ENCODE measurements at places on chromosomes 2 and 18.

DNA sequence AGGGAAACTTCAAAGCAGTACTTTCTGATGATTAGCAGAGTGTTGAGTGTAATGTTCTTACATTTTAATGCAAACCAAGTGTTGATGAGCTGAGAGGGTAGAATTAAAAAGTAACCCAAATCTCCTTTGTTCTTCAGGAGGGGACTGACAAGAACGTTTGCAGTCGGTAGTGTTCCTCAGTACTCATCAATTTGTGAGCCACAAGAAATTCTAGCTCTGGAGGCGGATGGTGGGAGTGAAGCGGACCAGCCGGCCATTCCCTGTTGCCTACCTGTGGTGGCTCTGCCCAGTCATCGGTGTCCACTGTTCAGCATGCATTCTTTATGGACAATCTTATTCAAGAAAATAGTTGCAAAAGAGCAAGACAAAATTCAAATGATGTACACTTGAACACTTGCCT lies 438.6 kb upstream of the POU3F3 start:
- DNase-seq, result no peak

- DNase-seq, result peak; percentile 81
Measured at GRCh38 chr2:226995625-226996041, 159.8 kb downstream of the RHBDD1 start.

DNA sequence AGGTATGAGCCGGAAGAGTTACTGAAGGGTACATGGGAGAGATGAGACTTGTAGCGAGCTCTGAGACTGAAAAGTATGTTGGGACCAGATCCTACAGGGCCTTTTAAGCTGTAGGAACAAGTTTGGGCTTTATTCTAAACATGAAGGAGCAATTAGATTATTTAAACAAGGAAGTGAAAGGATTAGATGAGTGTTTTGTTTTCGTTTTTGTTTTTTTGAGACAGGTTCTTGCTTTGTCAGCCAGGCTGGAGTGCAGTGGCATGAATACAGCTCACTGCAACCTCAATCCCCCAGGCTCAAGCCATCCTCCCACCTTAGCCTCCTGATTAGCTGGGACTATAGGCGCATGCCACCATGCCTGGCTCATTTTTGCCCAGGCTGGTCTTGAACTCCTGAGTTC lies 110.7 kb downstream of the C1D start:
- DNase-seq, result no peak

DNA sequence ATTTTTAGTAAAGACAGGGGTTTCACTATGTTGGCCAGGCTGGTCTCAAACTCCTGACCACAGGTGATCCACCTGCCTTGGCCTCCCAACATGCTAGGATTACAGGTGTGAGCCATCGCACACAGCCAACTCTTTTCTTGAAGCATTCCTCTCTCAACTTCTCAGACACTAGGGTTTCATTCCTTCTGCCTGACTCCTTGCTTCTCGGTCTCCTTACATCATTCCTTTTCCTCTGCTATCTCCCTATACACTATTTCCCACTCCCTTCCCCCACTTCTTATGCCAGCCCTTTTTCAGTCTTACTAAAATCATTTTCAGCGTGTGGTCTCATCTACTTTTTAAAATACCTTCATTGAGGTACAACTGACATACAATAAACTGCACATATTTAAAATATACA lies 6.1 kb downstream of the SOS1 start:
- DNase-seq, result no peak

GRCh38 chr18:8194431-8194830 lies 414.8 kb upstream of the RAB12 start:
- no peak for DNase-seq

DNA sequence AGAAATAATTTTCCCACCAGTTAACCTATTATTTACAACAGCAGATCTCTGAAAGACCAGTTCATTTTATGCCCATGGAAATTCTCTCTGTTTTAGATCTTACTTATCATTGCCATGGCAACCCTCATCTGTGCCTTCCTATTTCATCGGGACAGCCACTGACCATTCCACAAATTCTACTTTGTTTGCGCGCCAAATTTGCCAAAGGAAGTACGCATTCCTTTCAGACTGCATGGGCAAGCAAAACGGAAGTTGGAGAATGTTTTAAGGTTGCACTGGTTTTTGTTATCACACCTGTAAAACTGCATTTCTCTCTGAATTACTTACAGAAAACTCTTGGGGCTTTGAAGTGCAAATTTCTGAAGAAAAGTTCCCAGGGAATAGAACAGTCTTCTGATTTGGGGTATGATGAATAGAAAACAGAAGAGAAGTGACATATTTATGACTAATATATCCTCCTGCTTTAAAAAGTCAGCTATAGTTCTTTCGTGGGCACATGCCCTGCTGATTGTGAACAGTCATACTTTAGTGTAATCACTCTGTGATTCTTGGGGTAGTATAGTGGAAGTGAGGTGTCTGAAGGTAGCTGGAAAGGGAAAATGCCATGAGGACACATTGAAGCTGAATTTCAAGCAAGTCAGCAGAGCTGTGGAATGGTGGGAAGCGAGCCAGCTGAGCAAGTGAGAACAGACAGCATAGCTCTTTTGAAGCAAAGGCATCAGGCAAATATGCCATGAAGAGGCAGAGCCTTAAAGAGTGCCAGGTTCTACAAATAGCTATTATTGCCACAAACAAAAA lies 20.9 kb downstream of the NETO1 start:
- DNase-seq, result no peak

DNA sequence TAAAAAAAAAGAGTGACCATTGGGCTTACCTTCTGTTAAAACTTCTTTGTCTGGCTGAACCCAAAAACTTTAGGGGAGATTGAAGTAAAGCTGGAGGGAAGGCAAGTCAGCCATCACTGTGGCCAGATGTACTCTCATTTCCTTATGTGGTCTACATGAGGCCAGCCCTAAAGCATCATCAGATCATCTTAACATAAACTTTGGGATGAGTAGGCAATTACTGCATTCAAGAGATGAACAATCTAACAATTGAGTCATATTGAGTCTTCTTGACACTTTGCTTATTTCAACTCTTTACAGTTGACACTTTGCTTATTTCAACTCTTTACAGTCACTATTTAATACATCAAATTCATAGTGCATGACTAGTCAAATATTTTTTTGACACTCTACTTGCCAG lies 155.6 kb downstream of the QPCT start:
- DNase-seq, result no peak

DNA sequence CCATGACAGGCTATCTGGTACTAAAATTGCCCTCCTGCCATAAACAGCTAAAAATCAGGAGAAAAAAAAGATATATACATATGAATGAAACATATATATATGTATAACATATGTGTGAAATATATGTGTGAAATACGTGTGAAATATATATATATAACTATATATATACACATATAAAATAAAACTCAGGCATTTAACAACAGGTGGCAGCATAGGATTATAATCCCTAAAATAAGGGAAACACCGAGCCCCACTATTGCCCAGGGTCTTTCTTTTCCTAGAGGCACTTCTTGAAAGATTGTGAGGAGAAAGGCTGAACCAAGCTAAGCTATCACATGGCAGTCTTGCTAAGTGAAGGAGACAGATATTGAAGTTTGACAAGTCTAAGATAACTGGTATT lies 65.9 kb upstream of the CYTIP start:
- DNase-seq, result no peak

- DNase-seq, result no peak
Measured at GRCh38 chr18:52333860-52334259, 6.1 kb upstream of the DCC start.

- DNase-seq, result peak; percentile 64
Measured at GRCh38 chr18:35478520-35479435, 19.0 kb downstream of the INO80C start.

DNA sequence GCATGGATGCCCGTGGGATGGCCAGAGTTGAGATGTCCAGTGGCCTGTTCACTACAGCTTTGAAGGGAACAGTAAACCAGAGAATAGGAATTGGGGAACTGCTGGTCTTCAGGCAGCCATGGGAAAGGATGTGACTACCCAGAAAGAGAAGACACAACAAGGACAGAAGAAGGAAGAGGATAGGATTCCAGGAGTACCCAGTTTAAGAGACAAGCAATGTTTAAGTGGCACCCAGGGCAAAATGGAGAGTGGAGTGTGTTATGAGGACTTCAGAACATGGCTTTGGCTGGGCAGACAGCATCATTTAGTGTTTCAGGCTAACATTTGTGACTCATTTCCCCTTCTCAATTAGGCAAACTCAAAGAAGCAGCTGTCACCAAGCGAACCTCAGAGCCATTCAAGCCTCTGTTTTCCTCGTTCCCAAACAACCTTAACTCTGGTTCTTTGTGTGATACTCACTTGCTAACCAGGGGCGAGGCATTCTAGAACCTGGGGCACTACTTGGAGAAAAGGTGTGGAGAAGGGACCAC lies 4.0 kb upstream of the FAM124B start:
- DNase-seq, result no peak

DNA sequence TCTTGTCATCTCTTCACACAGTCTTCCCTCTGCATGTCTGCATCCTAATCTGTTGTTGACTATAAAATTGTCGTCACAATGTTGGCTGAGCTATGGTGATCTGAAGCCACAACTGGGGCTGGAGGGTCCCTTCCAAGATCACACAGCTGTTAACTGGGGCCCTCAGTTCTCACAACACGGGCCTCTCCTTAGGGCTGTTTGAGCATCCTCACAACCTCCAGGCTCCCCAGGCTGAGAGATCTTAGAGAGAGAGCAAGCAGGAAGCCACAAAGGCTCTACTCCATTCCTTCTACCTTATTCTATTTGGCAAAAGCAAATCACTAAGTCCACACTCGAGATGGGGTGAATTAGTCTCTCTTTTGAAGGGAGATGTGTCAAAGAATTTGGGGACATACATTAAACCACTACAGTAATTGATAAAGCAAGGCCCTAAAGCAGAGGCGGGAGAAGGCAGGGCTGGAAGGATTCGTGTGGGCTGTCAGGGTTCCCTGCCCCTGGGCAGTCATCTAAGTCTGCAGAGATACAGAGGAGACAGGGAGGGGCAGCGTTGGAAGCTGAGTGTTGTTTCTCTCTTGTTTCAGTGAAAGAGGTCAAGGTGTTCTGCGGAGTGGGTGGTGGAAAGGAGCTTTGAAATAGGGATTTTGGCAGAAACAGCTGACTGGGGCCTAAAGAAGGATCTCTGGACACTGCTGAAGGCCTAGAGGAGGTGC lies 15.9 kb downstream of the MYO7B start:
- no peak for DNase-seq

DNA sequence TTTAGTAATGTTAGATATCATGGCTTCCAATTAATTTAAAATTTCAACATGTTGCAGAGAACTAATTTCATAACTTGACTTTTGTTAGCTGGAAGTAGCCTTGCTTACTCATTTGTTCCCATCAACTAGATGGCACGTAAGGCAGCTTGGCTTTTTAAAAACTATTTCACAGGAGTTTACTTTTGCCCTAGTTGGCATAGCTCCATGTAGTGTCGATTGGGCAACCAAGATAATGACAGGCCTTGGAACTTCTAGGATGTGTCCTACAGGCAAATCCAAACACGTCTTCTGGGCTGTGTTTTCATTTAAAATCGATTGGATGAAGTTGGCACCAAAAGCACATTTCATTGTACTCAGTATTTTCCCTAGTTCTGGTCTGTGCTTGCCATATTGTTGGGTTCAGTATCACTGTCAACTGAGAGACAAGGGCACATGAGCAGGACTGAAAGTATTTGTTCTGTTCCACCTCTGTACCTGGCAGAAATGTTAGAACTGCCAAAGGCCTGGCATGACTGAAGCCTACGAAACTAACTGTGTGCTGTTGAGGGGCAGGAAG lies 29.4 kb downstream of the HADHB start:
- DNase-seq, result no peak

GRCh38 chr2:121489284-121489683 lies 41.4 kb upstream of the RNU4ATAC start:
- DNase-seq, result no peak

DNA sequence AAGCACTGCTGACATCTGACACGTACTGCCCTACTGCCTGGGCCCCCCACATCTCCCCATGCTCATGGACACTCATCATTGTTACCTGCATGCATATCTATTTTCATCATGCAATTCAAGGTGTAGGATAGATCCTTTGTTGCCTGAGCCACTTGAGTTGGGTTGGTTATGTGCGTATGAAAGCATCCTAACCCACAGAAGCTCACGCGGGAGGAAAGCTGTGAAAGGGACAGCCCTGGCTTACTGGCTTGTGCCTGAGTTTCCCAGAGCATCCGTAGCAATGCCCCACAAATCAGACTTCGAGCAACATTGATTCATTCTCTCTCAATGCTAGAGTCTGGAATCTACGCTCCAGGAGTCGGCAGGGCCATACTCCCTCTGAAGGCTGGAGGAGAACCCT lies 285.5 kb downstream of the PHLPP1 start:
- DNase-seq, result no peak

- no peak for DNase-seq
Measured at GRCh38 chr2:36710858-36711515, 14.5 kb downstream of the VIT start.

GRCh38 chr2:188416367-188416766 lies 124.7 kb downstream of the GULP1 start:
- no peak for DNase-seq

DNA sequence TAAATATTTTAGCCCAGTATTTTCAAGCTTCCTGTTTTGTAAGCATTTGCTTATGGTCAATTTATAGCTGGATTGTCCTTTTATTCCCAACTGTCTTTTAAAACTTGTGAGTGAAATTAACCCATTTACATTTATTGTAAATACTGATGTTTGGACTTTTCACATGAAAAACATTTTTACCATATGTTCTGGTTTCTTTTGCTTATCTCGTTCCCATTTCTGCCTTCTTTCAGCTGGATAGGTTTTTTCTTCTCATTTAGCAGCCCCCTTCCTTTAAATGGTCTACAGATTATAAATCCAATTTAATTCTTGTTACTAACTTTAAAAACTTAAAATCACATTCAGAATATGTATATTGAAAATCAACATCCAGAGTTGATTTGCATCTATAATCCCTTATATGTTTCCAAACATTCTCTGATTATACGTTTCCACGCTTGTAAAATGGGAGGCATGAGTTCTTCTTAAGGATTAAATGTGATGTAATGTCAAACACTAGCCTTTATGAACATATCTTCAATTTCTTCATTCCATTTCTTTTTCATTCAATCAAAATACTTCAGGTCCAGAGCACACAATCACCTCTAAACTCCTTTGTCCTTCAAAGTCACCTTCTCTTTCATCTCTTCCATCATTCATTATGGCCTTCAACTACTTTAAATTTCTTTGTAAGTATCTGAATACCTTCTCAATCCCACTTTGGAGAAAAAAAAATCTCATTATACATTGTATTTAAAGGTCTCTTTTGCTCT lies 1.1 kb upstream of the KDM3A start:
- DNase-seq, result no peak

GRCh38 chr2:105885456-105885855 lies 140.7 kb downstream of the NCK2 start:
- DNase-seq, result no peak

GRCh38 chr2:216235462-216235861 lies 126.3 kb downstream of the XRCC5 start:
- DNase-seq, result no peak

GRCh38 chr2:3405876-3406275 lies 26.4 kb downstream of the TRAPPC12 start:
- no peak for DNase-seq

- no peak for DNase-seq
Measured at GRCh38 chr2:190800528-190800927, 80.1 kb upstream of the GLS start.

Measured in activated CD4-positive, alpha-beta T cell treated with anti-CD3 and anti-CD28 coated beads for 48 hours (primary cell).